ENCODE measurements at places on chromosomes 4 and X. TPM values are rescaled to one million over a fixed set of nuclear protein-coding genes. Genes with fewer than 3 reads are reported as not detected.

RAB41 gene
- total RNA-seq: not detected

GRCh38 chr4:184097241-184097605 lies 120.5 kb downstream of the ENPP6 start:
- no peaks in the 10 kb centered on the region for H3K36me3 ChIP-seq
- peak overlapping the region; percentile 43 for H3K4me3 ChIP-seq
- DNase-seq: peak; percentile 56
- peak overlapping the region; percentile 35 for H3K27ac ChIP-seq
- H3K4me1 ChIP-seq: no peaks in the 10 kb centered on the region

DNA sequence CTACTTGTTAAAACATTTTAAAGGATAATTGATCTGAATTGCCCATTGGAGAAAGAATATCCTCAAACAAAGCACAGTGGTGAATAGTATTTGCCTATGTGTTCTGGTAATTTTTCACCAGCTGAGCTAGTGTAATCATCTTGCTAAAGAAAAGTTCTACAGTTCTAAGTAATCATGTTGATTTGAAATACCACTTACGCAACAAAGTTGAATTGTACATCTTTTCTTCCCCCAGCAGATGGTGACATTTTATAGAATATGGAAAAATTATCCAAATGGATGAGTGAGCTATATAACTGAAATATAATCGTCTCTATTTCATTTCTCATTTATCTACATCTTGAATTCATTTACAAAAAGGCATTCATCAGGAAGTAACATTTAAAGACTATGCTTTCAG lies 9.7 kb upstream of the ZNF674 start:
- no peaks in the 10 kb centered on the region for H3K4me1 ChIP-seq
- H3K36me3 ChIP-seq: no peaks in the 10 kb centered on the region
- no peak for DNase-seq
- H3K4me3 ChIP-seq: no peak overlapping the region
- no peak overlapping the region for H3K27ac ChIP-seq

GRCh38 chr4:135485371-135485770 lies 1283.8 kb upstream of the PABPC4L start:
- no peaks in the 10 kb centered on the region for H3K27me3 ChIP-seq
- H3K4me1 ChIP-seq: no peaks in the 10 kb centered on the region
- peaks cover 3% of the 10 kb centered on the region for H3K36me3 ChIP-seq
- H3K4me3 ChIP-seq: no peak overlapping the region
- no peak overlapping the region for H3K27ac ChIP-seq
- no peak for DNase-seq

PWWP3B gene
- 2.6 TPM for total RNA-seq

DNA sequence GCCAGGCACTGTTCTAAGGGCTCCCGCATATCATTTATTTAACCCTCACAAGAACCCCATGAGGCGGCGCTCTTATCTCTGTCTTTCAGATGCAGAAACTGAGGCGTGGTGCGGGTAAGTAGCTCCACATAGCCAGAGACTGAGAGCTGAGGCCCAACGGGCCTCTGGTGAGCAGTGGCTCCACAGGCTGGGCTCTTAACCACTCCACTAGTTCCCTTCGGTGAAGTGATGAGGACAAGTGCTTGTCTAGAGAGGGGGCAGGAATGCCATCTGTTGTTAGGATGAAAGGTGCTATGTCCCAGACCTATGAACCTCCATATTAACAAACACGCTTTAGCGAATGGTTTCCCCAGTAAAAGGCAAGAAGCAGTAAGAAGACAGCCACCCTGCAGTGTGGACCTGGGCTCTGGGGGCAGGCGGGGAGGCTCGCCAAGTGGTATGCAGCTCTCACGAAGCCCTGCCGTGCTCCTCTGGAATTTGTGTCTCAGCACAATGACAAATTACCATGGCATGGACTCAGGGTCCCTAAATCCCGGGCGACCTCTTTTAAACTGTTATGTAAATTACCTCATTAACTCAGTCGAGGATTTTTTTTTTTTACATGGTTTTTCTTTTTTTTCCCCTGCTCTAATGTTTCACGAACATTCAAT lies 20.9 kb upstream of the S100G start:
- DNase-seq: no peak
- no peaks in the 10 kb centered on the region for H3K27me3 ChIP-seq
- H3K4me1 ChIP-seq: no peaks in the 10 kb centered on the region

DNA sequence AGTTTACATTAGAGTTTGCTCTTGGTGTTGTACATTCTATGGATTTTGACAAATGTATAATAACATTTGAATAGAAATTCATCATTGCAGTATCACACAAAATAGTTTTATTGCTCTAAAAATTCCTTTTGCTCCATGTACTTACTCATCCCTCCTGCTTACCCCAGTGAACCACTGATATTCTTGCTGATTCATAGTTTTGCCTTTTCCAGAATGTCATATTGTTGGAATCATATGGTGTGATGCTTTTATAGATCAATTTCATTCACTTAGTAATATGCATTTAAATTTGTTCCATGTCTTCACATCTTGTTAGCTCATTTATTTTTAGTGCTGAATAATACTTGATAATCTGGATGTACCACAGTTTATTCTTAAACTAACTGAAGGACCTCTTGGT lies 1593.2 kb downstream of the C4orf33 start:
- DNase-seq: no peak
- H3K27ac ChIP-seq: no peak overlapping the region
- H3K4me1 ChIP-seq: no peaks in the 10 kb centered on the region
- H3K4me3 ChIP-seq: no peak overlapping the region

TMPRSS11D gene
- total RNA-seq: not detected

DNA sequence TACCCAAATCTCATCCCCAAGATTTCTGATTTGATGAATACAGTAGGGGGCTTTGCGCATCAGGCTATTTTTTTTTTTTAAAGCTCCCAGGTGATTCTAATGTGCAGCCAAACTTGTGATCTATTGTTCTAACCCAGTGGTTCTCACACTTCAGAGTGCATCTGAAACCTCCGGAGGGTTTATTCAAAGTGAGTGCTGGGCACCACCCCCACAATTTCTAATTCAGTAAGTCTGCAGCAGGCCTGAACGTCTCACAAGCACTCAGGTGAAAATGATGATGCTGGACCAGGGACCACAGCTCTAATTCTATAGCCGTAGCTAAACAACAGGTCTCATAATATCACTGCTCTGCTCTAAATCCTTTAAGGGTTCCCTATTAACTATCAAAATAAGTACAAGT lies 211.4 kb downstream of the FMR1NB start:
- no peak overlapping the region for H3K27ac ChIP-seq
- H3K27me3 ChIP-seq: no peaks in the 10 kb centered on the region
- DNase-seq: no peak
- no peaks in the 10 kb centered on the region for H3K36me3 ChIP-seq
- H3K4me1 ChIP-seq: no peaks in the 10 kb centered on the region

DNA sequence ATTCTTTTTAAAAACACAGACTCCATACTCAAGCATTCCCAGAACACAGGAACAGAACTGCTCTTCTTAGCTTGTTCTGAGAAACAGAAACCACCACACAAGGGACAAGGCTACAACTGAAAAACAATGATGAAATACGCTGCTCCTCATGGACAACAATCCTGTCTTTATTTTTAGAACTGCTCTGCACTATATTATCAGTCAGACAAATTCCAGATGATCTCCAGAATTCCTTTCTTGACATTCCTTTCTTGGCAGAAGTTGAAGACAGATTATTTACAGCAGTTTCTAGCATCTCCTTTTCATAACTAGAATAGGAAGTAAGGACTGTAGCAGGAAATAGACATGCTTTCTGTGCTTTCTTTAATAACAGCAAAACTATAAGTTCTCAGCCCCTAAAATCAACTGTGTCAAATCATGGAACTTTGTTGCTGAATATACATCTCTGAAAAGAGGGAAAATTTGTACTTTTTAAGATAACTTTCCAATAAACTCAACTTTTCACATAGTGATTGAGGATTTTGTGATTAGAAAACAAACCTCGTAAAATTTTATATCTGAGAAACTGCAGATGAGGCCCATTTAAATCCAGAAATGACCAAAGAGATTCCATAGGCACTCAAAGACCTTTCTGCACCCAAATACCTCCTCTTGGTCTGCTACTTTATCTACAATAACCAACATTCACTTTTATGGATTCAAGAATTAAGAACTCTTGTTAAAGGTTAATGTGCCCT lies 35.9 kb downstream of the ANTXR2 start:
- no peak for DNase-seq
- no peaks in the 10 kb centered on the region for H3K27me3 ChIP-seq
- no peaks in the 10 kb centered on the region for H3K4me1 ChIP-seq
- H3K27ac ChIP-seq: peak overlapping the region; percentile 52
- H3K36me3 ChIP-seq: no peaks in the 10 kb centered on the region

DNA sequence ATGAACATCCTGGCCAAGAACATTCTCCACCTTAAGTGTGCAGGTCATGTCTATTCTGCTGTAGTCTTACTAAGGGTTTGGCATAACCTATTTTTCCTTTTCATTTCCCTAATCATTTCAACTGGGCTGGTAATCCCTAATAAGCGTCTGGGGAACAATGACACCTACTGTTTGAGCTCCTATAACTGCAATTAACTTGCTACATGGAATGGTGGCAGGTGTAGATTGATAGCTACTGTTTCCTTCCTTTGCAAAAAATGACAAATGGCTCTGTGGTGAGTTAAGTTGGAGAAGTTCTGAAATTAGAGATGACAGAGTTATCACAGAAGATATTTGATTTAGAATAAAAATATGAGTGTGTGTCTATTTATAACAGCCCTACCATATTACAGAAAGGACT lies 104.5 kb upstream of the NAP1L5 start:
- H3K36me3 ChIP-seq: no peaks in the 10 kb centered on the region
- no peak overlapping the region for H3K4me3 ChIP-seq
- DNase-seq: no peak
- no peaks in the 10 kb centered on the region for H3K27me3 ChIP-seq
- H3K4me1 ChIP-seq: no peaks in the 10 kb centered on the region

DNA sequence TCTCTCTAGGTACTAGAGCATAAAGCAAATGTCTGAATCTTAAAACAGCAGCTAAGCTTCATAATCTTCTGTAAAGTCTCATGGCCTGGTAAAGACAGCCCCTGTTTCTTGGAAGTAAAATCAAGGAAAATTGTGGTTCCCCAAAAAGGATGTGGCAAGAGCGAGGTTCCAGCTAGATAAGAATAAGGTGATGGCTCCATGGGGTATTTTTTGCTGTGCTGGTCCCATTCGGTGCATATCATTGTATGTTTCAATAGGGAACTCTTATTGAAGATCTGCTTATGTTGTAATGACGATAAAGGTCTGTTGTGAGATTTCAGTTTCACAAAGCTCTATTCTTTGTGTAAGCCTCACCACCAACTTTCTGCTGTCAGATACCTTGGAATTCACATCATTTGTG lies 316.9 kb upstream of the NOCT start:
- H3K36me3 ChIP-seq: no peaks in the 10 kb centered on the region
- no peak overlapping the region for H3K27ac ChIP-seq

MAP7D2 gene
- total RNA-seq: 2.2 TPM

GRCh38 chrX:153627675-153628111 lies 19.3 kb upstream of the DUSP9 start:
- H3K36me3 ChIP-seq: no peaks in the 10 kb centered on the region
- no peaks in the 10 kb centered on the region for H3K4me1 ChIP-seq
- H3K27me3 ChIP-seq: peaks cover 68% of the 10 kb centered on the region
- no peak overlapping the region for H3K4me3 ChIP-seq

GRCh38 chr4:159190651-159191050 lies 87.8 kb downstream of the RAPGEF2 start:
- H3K4me1 ChIP-seq: no peaks in the 10 kb centered on the region
- no peak overlapping the region for H3K27ac ChIP-seq
- no peak for DNase-seq
- H3K27me3 ChIP-seq: no peaks in the 10 kb centered on the region
- H3K4me3 ChIP-seq: no peak overlapping the region

GPM6B gene
- total RNA-seq: 81.7 TPM

DNA sequence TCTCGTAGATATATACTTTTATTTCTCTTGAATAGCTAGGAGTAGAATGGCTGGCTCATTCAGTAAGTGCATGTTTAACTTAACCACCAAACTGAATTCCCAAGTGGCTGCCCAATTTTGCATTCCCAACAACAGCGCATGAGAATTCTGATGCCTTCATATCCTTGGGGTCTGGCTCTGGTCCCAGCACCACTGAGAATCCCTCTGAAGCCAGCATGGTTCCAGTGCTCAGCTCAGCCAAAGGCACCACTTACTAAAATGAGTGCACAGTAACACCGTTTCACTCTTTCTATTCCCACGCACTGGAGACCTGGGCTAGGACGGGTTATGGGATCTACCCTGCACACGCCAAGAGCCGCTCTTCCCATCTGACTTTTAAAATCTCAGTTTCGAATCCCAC lies 60.4 kb downstream of the CASP3 start:
- no peak for DNase-seq
- no peak overlapping the region for H3K27ac ChIP-seq

- H3K27ac ChIP-seq: no peak overlapping the region
- H3K36me3 ChIP-seq: no peaks in the 10 kb centered on the region
- no peak overlapping the region for H3K4me3 ChIP-seq
- H3K27me3 ChIP-seq: no peaks in the 10 kb centered on the region
- no peak for DNase-seq
Observed at GRCh38 chrX:110836982-110837381, 41.4 kb upstream of the CHRDL1 start.

NWD2 gene
- 0.48 TPM for total RNA-seq

DNA sequence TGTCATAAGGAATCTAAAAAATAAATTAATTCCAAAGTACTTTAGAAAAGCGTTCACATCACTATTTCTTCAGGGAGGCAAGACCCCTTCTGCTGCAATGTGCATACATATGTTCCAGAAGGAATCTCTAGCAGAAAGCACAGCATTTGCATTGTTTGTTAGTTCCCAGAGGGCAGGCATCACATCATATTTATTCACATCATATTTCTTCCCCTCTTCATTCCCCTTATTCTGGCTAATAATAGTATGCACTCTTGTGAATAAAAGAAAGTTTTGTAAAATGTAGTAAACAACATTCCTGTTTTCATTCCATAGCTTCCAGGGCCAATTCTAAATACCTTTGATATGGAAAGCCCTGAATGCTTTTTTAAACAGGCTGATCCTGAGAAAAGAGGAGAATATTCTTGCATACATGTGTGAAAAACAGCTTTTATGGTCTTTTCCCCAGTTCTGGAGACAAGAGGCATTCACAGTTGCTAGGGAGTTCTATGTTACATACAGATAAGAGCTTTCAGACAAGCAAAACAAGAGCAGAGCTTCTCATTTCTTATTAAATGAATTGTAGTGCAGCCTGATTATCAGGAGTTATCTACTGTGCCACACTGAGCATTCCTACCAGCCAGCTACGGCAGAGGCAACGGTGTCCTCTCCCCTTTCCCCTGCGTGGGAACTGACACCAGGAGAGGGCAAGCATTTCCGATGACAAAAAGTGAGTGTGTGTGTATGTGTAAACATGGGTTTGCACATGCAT lies 15.2 kb downstream of the GATB start:
- no peak for DNase-seq
- no peaks in the 10 kb centered on the region for H3K4me1 ChIP-seq
- H3K36me3 ChIP-seq: no peaks in the 10 kb centered on the region

DNA sequence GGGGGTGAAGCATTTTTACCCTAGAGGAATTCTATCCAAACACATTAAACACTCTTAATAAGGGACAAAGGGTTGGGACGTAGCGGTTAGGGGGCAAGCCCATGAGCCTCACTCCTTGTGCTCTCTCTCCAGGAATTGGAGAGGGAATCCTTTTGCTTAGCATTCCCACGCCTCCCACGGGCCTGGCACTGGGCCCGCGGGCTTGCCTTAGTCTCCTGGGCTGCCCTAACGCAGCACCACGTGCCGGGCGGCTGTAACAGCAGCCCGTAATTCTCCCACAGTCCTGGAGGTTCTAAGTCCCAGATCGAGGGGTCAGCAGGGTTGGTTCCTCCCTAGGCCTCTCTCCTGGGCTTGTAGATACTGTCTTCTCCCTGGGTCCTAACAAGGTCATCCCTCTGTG lies 67.5 kb downstream of the TBL1X start:
- H3K4me1 ChIP-seq: no peaks in the 10 kb centered on the region
- peaks cover 18% of the 10 kb centered on the region for H3K27me3 ChIP-seq
- no peak overlapping the region for H3K4me3 ChIP-seq
- H3K27ac ChIP-seq: no peak overlapping the region
- H3K36me3 ChIP-seq: no peaks in the 10 kb centered on the region
